PC-3 (cell line): ENCODE measurements at places on chromosomes 5 and 9.

GRCh38 chr9:128902351-128903078 is 18.3 kb upstream of the PHYHD1 start:
- peak; percentile 64 for DNase-seq

DNA sequence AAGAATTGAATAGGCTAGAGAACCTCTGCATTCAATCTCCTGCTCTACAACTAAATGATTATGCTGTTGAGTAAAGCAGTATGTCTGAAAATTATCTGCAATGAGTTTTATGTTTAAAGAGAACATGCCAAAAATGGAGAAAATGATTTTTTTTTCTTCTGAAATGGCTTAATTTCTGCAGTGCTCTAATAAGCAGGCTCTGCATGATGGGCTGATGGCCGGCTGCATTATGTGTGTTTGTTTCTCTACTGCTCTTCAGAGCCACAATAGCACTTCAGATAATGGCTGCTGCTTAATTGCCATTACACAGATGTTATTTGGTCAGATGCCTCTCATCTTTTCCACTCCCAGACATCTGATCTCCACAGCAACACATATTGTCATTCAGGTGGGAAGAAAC is 286.4 kb upstream of the DMAC1 start:
- no peak for DNase-seq

DNA sequence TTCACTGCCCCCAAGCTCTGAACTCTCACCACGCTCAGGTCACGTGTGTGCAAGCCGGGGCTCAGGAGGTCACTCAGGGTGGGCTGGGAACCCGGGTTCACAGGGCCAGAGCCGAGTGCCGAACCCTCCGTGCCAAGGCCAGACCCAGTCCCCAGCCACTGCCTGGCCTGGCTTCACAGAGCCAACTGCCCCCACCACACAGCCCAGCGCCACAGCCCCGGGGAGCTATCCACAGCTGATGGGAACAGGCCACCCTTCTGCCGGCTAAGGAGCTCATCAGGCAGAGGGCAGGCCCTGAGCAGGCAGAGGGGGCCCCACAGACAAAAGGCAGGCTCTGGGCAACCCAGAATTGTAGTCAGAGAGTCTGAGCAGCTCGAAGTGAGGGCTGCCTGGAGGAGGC is 117.0 kb downstream of the VAV2 start:
- DNase-seq = no peak

GRCh38 chr9:129406278-129407225 is 214.3 kb downstream of the C9orf50 start:
- DNase-seq = peak; percentile 73

GRCh38 chr5:69105996-69106906 is 12.4 kb downstream of the SLC30A5 start:
- DNase-seq = no peak

- peak; percentile 73 for DNase-seq
Observed at GRCh38 chr5:148909766-148910165, 83.4 kb downstream of the ADRB2 start.

DNA sequence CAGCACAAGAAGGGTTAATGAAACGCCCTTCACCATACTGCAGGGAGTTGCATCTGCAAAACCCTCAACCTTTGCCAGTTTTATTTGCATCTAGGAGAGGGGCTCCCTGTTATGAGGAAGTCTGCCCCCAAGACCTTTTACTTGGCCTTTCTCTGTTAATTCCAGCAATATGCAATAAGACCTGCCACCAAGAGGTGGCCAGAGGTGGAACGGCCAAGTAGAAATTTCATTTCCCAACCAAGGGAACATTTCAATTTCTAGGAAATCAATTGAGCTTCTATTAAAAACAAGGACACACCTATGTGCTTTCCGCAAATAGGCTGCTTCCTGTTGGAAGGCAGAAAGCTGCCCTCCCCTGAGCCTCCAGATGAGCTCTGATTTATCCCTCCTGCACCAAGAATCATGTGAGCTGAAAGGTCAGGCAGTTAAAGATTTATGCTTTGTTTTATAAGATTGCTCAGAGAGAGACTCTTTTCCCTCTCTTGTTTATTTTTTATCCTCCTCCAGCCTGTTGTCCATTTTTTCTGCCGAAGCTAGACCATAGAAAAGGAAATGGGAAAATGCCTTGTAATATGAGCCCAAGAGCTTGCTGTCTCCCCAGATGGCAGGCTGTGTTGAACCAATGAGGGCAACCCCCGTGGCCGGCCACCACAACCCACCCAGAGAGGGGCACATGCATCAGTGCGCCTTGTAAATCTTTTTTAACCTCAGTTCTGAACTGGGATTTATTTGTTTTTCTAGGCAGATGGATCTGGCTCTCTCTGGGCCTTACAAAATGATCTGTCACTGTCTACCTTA is 572.8 kb downstream of the TLE1 start:
- DNase-seq = peak; percentile 8

- DNase-seq = no peak
Observed at GRCh38 chr9:108108852-108109448, 619.4 kb upstream of the KLF4 start.

DNA sequence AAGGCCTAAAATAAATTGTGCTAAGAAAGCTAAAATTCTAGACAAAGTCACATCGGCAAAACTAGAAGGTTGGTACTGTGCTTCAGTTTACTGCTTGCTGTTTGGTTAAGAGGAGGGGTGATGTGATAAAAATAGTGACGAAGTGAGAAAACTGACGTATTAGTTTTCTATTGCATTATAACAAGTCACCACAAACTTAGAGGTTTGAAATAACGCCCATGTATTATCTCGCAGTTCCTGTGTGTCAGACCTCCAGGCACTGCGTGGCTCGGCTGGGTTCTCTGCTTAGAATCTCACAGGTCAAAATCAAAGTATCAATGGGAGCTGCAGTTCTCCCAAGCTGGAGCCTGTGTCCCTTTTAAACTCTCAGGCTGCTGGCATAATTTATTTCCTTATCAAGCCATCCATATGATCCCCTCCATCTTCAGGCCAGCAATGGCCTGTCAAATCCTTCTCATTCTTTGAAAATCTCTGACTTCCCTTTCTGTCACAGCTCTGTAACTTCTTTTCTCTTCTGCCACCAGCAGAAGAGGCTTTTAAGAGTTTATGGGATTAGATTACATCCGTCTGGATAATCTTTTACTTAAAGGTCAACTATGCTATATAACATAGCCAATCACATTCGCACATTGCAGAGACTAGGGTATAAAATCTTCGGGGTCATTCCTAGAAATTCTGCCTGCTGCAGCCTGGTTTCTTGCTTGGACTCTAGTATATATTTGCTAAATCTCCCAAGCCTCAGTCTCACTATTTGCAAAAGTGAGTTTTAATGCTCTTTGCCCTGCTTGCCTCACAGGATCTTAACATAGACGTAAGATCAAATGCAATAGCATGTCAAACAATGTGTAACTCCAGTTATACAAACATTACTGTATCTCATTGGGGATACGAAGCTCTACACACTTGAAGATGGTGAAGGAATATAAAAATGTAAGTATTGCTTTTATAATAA is 104.0 kb upstream of the CDKN2B start:
- DNase-seq = no peak

DNA sequence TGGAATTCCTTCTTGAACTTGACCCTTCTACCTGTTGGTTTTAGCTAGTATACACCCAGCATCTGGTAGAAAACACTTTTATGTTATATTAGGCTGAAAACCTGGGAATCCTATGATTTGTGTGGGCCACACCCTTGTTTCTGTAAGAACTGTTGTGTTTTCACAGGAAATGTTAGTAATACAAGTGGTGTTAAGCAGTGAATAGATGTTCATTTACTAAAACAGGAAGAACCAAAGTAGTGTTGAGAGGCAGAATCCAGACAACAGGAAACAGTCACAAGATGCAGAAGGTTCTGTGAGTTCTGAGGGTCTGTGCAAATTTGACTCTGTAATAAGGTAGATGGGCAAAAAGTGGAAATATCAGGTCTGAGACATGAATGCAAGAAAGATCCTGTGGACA is 73.0 kb upstream of the RAI14 start:
- no peak for DNase-seq

- DNase-seq = peak; percentile 38
Observed at GRCh38 chr9:90961375-90961774, 159.8 kb downstream of the SYK start.

DNA sequence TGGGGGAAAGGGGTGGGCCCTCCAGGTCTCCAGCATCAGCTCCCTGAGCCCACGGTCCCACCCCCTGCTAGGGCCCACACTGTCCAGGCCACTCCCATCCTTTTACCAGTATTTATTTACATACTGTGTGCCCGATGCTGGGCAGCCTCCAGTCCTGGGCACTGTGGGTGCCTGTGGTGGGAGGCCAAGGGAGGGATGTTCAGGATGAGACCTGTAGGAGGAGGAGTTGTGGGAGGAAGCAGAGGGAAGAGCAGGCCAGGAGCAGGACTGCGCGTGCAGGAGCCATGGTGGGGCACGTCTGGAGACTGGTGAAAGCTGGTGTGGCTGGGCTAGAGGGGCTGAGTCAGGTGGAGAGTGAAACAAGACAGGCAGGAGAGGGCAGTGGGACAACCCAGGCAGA is 267.4 kb downstream of the HSPA4 start:
- DNase-seq = no peak

DNA sequence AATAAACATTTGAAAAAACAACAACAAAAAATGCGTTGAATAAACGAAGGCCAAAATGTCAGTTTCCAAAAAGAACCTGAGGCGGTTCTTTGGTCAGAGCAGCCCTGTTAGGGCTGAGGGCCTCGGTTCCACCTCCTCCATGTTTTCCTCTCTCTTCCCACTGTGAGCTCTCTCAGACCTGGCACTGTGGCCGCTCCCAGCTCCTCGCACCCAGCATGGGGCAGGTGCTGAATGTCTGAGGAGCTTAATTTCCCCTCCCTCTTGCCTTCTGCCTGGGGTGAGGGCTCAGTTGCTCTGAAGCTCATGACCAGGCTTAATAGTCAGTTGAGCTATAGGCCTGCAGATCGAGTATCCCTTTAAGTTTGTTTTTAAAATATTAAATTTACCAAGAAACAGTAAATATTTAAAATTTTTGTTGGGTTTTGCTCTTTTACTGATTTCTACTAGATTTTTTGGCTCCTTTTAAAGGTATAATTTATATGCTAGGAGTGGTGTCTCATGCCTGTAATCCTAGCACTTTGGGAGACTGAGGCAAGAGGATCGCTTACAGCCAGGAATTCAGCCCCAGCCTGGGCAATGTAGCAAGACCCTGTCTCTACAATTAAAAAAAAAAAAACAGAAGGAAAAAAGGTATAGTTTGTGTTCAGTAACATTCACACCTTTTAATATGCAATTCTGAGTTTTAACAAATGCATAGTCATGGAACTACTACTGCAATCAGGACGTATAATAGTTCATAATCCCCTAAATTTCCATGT is 28.1 kb downstream of the DAPK1 start:
- no peak for DNase-seq

DNA sequence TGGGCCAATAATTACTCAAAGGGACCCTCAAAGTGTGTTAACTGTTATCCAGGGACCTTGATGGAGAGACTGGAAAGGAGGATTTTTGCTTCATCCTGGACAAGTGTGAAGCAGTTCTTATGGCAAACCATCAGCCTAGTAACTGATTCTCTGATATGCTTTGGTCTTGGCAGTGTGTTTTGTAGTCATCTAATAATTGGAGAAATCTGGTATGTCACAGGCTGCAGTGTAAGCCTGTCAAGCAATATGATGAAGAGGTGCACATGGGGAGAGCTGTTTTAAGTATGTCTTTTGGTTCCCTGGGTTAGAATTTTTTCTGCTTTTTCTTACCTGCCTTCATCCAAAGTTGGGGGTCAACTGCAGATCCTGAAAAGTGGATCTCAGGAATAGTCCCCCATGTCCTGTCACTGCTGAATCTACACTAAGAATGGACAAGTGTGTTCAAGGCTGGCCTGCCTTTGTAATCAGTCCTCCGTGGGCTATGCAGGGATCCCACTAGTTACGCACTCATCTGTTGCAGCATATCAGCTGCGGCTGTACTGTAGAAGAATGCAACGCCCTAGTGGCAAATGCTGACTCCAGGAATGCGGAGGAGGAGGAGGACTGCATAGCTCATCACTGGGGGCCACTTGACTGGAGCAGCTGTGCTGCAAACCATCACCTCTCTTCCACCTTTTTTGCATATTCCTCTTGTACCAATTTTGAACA is 1.9 kb downstream of the SPTAN1 start:
- DNase-seq = peak; percentile 81

DNA sequence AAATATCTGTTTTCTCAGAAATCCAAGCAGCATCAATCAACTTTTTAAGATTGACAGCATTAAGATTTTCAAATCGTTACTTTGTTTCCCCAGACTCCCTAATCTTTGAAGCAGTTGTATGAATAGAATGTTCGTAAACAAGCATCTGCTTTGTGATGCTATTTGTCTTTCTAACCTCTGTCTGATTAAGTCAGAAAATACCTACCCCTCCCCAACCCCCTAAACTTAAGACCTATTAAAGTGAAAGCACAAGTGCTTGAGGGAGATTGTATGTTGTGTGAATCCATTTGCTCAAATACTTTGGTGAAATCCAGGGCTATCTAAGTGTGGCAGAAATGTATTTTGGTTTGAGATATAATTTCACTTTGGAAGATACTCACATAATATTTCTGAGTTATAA is 47.9 kb upstream of the C5orf47 start:
- DNase-seq = no peak

DNA sequence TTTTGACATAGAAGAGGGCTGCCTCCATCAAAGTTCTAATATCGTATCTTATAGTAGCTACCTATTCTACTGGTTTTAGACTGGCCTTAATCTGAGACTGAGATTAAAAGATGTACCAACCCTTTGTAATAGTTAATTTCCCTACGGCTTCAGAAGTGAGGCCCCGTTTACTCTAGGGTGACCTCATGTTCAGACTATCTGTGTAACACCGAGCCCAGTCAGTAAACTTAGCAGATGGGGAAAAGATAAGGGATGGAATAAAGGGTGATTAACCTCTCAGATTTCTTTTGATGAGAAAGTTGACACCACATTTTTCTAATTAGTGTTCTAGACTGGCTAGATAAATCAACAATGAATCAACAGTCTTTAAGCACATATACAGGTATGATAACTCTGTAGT is 283.1 kb downstream of the KCTD16 start:
- DNase-seq = no peak

DNA sequence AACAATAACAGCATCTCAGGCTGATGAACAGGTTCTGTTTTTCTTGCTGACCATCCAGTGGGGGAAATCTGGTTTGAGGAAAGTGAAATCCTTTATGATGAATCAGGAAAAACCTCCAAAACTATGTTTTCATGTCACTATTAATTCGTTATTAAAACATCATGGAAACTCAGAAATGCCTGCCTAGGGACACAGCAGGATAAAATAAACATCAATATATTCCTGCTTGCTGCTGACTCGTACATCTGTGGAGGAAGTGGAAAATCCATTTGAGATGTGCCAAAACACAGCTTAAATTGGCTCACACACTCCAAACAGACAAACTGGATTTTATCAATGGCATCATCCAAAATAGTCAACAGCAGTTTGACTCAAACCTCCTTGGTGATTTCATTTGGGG is 53.0 kb downstream of the TEK start:
- no peak for DNase-seq

GRCh38 chr9:120522558-120522957 is 57.4 kb downstream of the CDK5RAP2 start:
- DNase-seq = no peak
